ENCODE measurements at places on chromosomes 4 and X.

- no peak for DNase-seq
These were observed 19.6 kb downstream of the UVSSA start for GRCh38 chr4:1366371-1367229.

DNA sequence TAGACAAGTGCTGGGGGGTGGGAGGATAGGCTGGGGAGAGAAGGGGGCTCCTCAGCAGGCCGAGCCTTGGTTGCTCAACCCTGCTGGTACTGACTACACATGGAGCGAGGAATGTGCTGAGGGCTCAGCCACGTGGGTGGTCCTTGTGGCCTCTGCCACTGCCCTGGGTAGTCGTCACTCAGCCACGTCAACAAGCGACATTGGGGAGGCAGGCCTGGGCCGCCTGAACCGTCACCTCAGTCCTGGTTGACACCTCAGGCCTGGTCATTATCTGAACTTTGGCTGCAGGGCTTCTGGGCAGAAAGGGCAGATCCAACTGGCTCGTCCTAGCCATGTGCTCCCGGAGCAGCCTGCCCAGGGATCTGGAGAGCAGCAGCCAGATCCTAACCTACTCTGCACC lies 62.7 kb upstream of the GDPD2 start:
- no peak for DNase-seq

GRCh38 chrX:34560180-34560579 lies 96.9 kb downstream of the TMEM47 start:
- DNase-seq, result no peak

- no peak for DNase-seq
These were observed 53.5 kb upstream of the SMIM31 start for GRCh38 chr4:164700471-164700870.

DNA sequence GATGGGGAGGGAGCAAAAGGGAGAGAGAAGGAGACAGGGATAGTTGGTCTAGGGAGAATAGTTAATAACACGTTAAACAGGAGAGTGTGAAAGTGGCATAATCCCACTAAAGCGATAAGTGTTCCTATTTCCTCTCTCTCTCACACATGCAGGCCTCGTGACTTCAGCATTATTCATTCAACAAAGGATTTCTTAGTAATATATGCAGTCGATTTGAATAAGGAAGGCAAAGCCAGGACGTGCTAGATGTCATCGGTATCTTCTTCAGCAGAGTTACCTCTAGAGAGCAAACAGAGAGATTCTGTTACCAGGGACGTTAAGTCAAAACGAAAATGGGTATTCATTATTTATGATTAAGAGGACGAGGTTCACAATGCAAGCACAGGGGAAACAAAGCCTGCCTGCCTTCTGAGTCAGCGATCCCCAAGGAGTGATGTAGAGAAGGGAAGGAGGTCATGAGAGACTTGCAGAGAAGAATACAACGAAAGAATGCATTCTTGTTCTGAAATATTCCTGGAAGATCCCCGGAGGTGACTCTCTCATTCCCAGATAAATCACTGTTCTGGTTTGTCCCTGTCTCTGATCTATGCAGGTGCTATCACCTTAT lies 1048.4 kb downstream of the NLGN4X start:
- no peak for DNase-seq

DNA sequence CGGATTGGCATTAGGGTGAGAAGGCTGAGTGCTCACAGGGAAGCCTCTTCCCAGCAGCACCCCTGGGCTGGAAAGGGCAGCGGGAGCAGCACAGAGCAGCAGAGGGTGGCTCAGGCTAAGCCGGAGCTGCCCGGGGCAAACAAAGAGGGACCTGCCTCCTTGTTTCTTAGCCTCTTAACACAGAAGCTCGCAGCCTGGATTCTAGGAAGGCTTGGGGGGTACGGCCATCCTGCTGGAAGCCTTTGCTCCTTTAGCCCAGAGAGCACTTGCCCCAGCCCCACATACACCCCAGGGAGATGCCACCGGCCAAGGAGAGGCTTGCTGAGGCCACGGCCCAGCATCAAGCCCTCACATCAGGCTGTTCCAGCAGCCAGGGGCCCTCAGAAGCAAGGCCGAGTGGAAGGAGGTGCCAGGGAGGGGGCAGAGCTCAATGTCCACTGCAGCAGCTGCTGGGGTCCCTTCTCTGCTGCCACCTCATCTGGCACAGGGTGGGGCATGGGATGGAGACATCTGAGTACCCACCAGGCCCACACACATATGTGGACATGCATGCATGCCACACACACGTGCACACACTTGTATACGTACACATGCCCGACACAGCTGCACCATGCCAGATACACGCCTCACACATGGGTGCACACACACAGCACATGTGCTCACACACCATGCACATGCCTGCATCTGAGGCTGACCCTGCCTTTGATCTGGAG lies 20.3 kb upstream of the SPON2 start:
- no peak for DNase-seq

DNA sequence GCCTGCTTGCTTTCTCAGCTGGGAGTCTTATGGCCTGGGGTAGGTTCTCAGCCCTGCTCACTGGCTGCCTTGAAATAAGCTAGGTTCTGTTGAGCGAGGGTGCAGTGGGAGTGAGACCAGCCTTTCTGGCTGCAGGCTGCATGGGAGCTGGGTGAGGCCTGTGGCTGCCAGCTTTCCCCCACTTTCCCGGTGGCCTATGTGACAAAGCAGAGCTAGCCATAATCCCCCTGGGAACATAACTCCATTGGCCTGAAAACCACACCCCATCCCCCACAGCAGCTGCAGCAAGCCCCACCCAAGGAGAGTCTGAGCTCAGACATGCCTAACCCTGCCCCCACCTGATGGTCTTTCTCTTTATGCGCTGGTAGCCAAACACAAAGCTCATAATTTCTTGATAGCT lies 118.9 kb downstream of the KLHL4 start:
- no peak for DNase-seq

DNA sequence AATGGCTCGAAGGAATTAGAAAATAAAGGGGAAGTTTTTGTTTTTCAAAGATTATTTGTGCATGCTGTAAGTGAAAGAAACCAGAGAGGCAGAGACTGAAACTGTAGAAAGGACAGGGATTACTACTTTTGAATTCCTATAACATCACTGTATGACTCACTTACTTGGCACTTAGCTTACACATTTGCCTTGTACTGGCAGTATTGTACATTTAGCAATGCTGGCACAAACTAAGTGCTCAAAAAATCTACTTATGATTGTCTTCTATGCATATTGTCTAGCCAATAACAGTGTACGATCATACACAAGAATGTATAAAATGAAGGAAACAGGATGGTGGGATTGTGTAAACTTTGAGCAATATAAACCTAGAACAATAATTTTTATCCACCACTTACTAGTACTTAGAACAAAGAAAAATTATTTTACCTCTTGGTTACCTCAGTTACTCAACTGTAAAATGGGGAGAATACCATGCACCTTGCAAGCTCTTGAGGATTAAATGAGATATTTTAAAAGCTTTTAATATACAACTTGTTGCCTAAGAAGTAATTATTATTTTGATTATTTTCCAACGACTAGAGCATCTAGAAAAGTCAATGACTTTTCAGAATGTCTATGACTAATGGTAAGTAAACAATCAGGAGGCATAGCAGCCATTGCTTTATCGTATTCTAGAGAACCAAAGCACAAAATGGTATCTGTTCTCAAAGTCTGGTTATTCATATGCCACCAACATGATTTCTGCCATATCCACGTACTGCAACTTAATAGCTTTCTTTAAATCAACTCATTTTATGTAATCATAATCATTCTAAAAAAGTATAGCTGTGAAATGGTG lies 4.7 kb downstream of the FAM120C start:
- DNase-seq, result no peak

GRCh38 chr4:124090021-124090420 lies 622.5 kb downstream of the ANKRD50 start:
- DNase-seq, result no peak

GRCh38 chrX:19270727-19271126 lies 73.0 kb upstream of the PDHA1 start:
- no peak for DNase-seq

- no peak for DNase-seq
These were observed 23.9 kb upstream of the CENPU start for GRCh38 chr4:184757810-184758209.

GRCh38 chr4:108965016-108965415 lies 202.2 kb upstream of the ETNPPL start:
- DNase-seq, result no peak

- DNase-seq, result no peak
These were observed 8.5 kb downstream of the PTTG2 start for GRCh38 chr4:37968747-37969146.

- DNase-seq, result no peak
These were observed 170.3 kb upstream of the KIT start for GRCh38 chr4:54487491-54487890.

DNA sequence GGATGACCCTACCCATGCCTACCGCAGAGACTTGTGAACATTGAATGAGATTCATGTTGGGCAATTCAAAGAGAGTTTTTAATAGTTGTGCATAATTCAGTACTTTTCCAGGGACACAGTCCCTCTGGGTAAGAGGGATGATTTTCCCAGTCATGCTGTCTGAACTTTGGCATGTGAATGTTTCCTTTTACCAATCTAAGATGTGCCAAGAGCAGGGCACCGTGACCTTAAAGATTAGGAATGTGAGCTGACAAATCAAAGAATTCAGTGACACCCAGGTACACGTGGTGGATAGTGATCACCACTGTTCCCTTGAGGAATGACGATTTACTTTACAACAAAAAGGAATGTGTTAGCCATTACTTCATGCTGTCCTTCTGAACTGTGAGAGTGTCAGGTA lies 515.6 kb downstream of the PPARGC1A start:
- DNase-seq, result no peak

DNA sequence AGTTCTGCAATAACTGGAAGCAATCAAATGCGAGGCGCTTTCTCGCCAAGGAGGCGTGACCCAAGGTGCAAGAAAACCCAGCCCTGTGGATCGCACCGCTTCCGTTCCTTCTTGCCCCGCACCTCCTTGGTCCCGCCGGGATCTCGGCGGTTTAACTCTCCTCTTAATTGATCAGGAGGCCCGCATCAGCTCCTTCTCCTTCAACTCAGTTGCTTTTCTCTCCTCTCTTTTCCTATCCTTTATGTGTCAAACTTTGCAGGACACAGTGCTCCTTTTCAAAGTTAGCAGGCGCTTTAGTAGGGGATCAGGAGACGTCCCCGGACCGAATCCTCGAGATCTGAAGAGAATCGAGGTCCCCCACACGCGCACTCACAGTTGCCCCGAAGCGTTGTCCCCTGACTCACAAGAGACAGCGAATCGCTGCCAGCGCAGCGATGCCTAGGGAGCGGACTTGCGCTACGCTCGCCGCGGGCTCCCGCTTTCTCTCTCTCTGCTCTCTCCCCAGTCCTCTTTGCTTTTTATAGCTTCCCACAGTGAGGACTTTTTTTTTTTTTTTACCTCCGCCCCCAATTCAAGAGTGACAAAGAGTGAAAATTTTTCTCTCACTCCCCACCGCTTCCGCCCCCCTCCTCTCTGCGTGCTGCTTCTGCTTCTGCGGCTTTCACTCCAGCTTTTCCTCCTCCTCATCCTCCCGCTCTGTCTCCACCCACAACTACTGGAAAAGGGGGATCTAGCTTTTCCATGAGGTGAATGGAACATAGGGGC lies at the start of gene DKK2:
Gene DKK2 (minus strand): TSS at position 495 of the 765 bp plus-strand sequence. CDS start 722 bp downstream, outside the sequence.
- no peak for DNase-seq

DNA sequence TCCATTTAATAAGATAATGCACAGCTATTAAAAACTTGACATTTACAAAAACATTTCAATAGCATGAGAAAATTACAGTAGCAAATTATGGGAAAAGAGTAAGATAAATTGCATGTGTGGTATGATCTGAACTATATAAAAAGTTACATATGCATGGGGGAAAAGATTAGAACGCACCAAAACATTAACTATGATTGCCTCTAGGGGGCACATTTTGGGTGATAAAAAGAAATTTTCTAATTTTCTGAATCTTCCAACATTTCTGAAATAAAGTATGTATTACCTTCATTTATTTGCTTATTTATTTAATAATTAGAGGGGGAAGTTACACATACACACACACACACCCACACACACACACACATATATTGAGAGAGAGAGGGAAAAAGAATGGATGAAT lies 19.6 kb upstream of the KDM5C start:
- no peak for DNase-seq

GRCh38 chr4:63430105-63430504 lies 979.1 kb downstream of the TECRL start:
- DNase-seq, result no peak

DNA sequence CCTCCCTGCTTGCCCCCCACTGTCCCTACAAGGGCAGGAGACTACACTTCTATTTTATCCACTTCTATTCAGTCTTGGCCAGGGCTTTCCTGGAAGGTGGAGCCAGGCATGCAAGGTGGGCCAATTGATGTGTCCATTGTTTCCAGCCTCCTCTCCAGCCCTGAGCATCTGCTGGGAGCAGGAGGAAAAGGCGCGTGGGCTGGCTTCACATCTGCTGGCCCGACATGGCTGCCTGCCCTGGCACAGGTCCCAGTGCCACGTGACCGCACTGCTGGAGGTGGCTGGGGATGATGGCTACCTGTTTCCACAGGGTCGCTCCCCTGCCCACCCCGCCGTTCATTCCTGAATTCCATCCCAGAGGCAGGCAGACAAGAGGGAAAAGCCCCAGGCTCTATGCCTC lies 247.7 kb downstream of the AFAP1 start:
- no peak for DNase-seq

GRCh38 chrX:44099366-44099765 lies 126.2 kb upstream of the NDP start:
- no peak for DNase-seq

GRCh38 chr4:10924274-10924673 lies 239.7 kb upstream of the CLNK start:
- DNase-seq, result no peak

- no peak for DNase-seq
These were observed 115.0 kb upstream of the PRKG2 start for GRCh38 chr4:81330018-81330417.

- DNase-seq, result no peak
These were observed 32.6 kb upstream of the PHF8 start for GRCh38 chrX:54076903-54077302.

DNA sequence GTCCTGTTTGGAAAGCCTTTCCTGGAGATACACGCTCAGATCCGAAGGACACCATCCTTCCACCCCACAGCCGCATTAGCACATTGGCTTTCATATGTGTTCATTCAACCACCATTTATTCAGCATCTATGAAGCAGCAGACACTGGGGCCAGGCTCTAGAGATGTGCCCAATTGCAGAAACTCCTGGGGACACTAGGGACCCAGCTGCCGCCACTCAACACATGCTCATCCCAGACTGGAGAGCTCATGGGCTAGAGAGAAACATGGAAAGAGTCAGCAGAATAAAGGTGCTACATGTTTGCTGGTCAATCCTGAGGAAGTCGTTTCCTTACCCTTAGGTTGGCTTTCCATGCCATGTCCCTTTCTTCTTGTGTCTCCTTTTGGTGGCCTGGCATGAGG lies 7.6 kb downstream of the CTAG1A start:
- DNase-seq, result no peak

DNA sequence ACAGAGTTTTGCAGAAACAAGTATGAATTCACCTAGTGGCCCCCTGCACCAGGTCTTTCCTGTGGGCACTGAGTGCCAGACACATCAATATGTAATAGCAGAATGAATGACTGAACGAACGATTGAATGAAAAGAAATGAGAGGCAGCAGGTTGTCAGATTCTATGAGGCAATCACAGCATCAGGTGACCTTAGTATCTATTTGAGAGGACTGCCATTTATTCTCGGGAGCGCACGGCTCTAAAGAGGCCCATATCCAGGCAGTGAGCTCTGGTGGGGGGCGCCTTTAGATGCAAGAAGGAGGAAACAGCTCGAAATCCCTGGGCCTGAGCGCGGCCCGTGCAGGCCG lies 528 bp upstream of the SLC25A4 start:
- DNase-seq, result no peak

GRCh38 chrX:24859211-24859841 lies 156.4 kb downstream of the ARX start:
- DNase-seq, result no peak

GRCh38 chrX:134971926-134972325 lies 18.9 kb upstream of the SMIM10 start:
- DNase-seq, result no peak

Measured in SHP77 (cell line).